ENCODE measurements at places on chromosomes 1 and 21.

- DNase-seq: no peak
These were observed 11.7 kb downstream of the ST3GAL3 start for GRCh38 chr1:43719063-43719462.

- DNase-seq: no peak
These were observed 151.1 kb upstream of the DPT start for GRCh38 chr1:168879896-168880734.

DNA sequence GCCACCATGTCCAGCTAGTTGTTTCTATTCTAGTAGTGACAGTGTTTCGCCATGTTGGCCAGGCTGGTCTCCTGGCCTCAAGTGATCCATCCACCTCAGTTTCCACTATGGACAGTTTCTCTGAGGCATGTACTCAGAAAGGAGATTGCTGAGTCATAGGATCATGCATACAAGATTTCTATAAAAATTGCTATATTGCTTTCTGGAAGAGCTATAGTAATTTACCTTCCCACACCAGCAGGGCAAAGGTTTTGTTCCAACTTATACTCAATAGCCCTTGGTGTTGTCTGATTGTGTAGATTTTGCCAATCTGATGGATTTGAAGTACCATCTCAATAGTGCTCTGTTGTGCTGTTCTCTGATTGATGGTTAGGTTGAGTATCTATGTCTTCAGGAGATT lies 15.6 kb upstream of the ATP1A1 start:
- DNase-seq: no peak

GRCh38 chr1:1117469-1117831 lies 1.6 kb upstream of the C1orf159 start:
- no peak for DNase-seq

DNA sequence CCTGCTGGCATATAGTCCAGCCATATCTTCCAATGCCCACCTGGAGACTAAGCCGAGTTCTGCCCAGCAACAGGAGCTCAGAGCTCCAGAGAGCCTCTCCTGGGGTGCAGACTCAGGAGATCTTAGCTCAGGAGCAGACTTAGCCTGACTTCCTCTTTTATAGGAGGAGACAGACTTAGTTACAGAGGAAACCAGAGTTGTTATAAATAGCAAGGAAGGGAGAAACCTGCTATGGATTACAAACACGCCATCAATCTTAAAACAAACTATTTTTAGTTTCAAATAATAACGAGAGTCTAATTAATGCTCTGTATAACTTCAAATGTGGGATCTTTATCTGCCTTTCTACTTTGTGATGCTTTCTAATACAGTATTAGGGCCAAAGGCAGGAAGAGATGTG lies 3.3 kb upstream of the KIF21B start:
- DNase-seq: no peak

DNA sequence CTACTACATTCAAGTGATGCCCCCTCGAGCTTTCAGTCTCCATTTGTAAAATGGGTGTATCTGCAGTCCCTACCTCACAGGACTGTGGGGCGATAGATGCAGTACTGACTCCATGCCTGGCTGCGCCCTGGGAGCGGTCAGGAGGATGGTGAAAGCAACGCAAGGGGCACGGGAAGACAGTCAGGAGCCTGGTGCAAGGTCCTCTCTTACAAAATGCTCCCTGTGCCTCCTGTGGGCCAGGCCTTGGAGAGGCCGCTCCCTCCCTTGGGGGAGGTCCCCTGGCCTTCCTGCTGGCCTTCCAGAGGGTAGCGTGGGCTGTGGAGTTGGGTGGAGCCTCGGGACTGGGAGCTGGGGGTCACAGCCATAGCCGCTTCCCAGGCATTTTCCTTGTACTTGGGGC lies 21.6 kb downstream of the FAM151A start:
- no peak for DNase-seq

DNA sequence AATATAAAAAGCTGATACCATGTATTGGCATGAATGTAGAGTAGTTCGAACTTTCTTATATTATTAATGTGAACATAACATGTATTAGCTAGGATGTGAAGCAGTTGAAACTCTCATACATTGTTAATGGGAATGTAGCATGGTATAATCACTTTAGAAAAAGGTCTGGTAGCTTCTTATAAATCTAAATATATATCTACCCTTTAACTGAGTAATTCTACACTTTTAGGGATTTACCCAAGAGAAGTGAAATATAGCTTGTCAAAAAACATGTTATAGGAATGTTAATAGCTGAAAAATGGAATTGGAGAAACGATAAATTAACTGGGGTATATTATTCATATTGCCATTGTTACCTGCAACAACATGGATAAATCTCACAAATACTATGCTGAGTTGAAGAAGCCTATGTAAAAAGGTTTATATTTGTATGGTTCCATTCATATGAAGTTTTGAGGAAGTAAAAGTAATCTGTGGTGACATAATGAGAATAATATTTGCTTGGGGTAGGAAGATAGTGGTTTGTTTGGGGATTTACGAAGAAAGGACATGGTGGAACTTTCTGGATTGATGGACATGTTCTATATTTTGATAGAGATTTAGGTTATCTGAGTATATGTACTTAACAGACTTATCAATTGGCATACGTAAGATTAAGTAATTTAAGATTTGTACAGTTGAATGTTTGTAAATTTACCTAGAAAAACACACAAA lies 76.6 kb downstream of the MAST2 start:
- DNase-seq: no peak

DNA sequence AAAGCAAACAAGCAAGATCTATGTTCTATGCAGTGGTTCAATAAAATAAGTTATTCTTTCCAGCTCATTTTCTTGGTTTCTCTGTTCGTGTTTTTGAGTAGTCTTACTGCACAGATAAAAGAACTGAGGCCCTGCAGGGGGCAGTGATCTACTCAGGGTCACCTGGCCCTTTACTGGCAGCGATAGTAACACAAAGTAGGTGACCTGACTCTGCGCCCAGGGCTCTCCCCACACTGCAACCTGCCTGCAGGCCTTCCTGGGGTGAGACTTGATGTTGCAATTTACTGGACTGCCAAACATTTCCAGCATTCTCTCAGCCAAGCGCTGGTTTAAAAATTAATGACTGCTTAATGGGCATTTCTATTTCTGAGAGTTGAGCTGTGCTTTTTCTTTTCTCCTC lies 110.3 kb downstream of the HUNK start:
- DNase-seq: no peak

DNA sequence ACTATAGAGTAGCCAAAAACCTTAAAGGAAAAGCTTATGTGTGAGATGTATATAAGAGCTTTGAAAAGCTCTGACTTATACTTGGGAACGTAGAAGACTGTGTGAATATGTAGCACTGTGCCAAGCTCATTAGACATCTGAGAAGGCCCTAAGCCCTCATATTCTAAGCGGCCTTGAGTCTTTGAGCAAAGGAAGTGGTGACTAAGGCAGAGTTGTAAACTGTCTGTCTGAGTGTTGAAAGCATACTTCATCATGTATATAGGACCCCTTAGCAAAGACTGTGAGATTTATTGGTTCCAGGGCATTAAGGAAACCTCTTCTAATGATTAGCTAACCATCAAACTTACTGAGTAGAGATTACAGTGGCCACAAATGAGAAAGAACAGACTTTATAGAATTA lies 153.3 kb upstream of the LYPLAL1 start:
- DNase-seq: no peak

GRCh38 chr1:115764541-115764940 lies 4.0 kb downstream of the CASQ2 start:
- DNase-seq: no peak

GRCh38 chr1:27383039-27383605 lies at the start of gene CD164L2:
CD164L2 (minus strand) TSS chr1:27383333; CDS start chr1:27383239, 94 bp downstream.
- no peak for DNase-seq

DNA sequence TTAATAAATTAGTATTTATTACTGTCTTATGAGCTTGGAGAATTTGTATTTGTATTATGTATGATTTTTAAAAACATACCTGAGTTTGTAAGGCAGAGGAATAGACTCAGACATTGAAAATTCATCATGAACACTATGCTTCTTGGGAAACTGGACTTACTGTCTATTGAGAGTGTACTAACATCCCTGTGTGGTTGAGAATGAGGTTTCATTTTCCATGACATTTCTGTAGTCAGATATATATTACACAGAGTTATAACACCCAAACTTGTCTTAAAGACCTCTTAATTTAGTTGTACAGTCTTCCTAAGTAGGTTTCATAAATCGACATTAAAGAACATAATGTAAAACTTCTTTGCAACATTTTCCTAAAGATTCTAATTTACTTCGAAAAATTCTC lies 30.0 kb downstream of the PPP2R5A start:
- DNase-seq: no peak

DNA sequence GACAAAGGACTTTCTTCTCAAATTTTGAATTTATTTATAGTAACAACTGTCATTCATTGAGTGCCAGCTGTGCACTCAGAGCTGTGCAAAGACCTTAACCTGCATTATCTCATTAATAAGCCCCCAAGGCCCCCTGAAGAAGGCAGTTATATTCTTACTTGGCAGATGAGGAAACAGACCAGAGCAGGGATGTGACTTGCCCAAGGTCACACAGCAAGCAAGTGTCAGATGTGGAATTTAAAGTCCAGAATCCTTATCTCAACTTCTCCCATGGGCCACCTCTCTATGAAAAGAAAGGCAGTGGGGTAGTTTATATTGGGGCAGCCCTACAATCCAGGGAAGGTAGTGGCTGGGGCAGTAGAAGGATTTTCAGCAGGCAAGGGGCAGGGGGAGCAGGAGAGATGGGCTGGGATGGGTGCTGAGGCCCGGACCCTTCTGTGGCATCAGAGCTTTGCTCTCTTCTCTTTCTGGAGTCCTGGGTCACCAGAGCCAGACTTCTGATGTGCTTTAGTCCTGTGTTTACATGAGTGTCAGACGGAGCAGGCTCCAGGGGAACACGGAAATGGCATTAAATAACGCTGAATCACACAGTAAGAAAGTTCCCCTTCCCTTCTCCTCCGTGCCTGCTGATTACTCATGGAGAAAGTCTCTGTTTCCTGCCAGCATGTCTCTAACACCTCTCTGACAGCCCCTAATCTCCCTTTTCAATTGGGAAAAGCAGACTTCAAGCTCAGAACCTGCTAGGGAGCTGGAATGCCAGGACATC lies 39.5 kb downstream of the EPHB2 start:
- DNase-seq: peak; percentile 81

- DNase-seq: no peak
These were observed 85.1 kb downstream of the ZNF644 start for GRCh38 chr1:90936731-90937130.

- DNase-seq: no peak
These were observed 249.2 kb downstream of the TOMM20 start for GRCh38 chr1:234879147-234880080.

DNA sequence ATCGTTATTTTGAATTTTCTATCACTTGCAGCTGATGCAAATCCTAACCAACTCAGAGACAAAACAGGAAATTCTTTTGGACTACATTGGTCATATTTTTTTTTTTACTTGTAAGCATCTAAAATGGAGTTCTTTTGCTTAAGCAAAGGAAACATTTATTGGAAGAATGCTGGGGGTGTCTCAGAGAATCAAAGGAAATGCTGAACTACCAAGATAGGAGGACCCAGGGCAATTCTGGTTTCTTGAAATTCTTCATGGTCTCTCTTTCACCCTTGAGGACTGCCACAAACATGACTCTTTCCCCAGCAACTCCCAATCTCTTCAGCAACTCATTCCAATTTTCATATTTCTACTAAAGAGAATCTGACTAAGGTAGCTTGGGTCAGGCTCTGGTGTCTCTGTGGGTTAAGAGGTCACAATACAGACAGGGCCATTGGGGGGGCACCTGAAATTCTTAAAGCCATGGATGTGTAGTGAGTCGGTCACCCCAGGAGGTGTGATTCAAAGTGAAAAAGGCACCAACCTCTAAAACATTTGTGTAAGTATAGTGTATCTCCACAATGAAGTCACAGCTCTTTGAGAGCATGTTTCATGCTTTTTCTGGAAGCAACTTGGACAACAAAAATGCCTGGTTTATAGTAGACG lies 171.1 kb upstream of the FGGY start:
- no peak for DNase-seq

DNA sequence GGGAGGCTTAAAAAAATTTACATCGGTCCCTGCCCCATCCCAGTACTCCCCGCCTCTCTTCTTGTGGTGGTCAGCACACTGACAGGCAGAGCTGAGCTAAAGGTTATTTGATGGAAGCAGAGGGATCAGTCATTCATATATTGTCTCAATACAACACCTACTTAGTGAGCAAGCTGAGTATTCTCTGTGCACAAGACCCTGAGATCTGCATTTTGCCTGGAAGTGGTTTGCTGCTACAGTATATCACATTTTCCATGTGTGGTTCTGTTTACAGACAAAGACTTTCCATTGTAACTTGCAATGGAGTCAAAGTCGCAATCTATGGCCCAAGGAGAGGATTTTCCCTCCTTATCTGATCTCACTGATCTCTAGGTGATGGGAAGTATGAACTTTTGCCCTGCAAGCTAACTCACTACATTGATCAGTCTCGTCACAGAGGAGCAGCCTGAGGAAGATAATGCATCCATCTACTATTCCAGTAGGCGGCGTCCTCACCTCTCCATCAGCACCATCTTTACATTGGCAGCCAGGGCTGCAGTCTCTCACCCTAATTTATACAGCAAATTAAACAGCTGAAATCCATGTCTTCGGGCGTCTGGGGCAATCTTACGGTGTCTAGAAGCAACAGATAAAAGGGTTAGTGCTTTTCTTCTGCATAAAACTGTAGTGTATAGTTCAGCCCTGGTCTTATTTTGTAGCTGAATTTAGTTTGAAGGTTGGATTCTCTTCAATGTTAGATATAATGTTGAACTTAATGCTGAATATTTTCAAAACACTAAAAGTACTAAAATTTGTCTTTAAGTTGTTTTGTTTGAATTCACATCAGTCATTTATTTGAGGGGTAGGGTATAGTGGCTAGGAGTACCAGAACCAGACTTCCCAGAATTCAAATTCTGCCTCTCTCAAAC lies 3.2 kb upstream of the TRAF5 start:
- DNase-seq: no peak

DNA sequence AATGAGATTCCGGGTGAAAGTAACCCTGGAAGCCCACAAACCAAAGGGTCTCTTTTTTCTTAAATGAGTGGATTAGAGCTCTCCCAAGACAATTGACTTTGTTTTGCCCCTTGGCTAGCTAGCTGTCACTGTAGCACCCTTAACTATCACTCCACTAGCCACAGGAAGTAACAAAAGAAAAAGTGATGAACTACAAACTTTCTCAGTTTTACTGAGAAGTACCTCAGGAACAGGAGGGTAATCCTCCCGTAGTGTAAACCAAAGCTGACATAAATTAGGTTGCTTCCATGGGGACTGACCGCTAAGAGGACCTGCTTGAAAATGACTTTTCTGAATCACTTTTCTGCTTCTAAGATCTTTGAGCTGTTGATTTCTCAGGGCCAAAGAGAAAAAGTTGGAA lies 240.1 kb downstream of the BARHL2 start:
- no peak for DNase-seq
